ENCODE measurements at places on chromosomes 11 and 22.

- DNase-seq: no peak
Observed at GRCh38 chr11:114075344-114075610, 15.8 kb downstream of the ZBTB16 start.

- DNase-seq: no peak
Observed at GRCh38 chr11:87304412-87304811, 266.7 kb downstream of the TMEM135 start.

DNA sequence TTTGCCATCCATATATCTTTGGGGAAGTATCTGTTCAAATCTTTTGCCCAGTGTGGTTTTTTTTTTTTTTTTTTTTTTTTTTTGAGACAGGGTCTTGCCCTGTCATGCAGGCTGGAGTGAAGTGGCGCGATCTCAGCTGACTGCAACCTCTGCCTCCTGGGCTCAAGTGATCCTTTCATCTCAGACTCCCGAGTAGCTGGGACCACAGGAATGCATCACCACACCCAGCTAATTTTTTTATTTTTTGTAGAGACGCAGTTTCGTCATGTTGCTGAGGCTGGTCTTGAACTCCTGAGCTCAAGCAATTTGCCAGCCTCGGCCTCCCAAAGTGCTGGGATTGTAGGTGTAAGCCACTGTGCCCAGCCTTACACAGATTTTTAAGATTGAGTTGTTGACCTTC lies 4.8 kb upstream of the FAM118A start:
- DNase-seq: no peak

DNA sequence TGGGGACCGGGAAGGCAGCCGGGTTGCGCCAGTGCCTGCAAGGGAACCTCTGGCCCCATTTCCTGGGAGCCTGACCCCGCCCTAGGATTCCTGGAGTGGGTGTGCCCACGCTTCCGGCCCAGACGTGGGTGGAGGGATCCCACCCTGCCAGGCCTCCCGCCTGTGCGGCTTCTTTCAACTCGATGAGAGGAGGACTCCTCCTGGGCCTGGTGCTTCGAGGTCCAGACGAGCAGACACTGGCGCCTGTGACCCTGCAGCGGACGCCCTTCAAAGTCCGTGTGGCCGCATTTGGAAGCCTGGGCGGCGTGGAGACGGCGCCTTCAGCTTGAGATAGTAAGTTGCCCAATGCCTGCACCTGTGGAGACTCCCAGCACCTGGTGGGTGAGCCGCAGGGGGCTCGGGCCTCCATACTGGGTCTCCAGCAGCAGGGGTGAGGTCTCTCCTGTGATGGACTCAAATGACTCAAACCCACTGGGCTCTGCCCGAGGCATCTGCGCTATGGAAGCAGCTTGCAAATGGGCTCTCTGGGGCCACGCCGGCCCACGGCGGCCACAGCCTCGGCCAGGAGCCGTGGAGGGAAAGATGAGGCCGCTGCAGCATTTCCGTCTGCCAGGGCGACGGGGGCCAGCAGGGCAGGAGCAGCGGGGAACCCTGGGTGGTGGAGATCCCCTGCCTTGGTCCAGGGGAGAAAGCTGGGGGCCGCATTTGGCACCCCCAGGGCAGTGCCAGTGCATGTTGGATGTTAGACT lies 64.3 kb upstream of the PPARA start:
- no peak for DNase-seq

GRCh38 chr22:40976866-40977700 lies 25.9 kb downstream of the RBX1 start:
- DNase-seq: no peak

DNA sequence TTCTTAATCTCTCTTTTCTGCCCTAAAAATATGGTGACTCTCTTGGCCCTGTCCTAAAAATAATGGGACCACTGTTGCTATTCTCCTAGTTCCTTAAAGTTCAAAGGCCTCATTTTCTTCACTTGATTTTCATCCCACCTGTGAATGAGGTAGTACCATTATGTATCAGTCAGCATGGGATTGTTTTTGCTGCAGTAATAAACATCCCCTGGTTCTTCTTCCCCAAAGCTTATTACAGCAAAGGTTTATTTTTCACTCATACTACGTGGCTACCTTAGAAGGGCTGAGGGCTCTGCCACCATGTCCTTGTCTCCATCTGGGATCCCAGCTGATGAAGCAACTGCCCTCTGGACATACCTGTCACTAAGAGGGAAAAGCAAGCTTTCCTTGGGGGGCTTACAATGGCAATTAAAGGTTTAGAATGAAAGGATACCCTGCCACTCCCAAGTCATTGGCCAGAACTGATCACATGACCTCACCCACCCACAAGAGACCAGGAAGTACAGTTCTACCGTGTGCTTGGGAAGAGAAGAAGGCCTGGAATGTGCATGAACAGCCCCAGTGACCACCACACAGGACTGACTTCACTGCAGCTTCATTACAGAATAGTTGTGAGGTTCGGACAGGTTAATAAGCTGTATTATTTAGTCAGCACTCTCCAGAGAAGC lies 7.8 kb downstream of the TTC38 start:
- no peak for DNase-seq

DNA sequence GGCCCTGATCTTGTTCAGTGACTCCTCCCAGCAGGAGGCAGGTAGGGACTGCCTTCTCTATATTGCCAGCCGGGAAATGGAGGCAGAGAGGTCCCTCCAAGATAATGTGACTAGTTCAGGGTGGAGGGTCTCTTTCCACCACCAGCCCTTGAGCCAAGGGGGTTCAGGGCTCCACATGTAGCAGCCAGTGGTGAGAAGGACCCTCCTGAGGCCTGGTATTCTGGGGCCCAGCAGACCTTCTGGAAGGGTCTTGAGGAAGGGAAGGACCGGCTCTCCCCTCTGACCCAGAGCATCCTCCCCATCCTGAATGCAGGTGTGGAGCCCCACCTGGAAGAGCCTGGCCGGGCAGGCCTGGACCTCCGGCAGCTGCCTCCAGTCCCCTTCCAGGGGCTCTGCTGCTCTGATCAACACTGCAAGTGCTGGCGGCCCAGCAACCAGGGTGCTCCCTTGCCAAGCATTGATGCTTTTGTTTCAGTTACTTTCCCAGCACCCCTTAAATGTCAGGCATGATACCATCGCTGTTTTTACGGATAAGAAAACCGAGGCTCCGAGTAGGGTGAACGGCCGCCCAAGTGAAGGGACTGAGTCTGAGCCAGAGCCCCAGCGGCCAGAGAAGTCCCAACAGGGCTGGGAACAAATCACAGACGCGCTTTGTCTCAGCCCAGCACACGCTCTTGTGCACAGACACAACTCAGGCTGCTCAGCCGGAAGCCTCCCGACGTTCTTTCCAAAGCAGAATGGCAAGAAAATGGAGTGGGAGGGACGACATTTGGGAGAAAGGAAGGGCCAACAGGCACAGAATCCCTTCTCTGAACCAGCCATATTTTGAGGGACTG lies 38.8 kb downstream of the DKK3 start:
- DNase-seq: no peak

DNA sequence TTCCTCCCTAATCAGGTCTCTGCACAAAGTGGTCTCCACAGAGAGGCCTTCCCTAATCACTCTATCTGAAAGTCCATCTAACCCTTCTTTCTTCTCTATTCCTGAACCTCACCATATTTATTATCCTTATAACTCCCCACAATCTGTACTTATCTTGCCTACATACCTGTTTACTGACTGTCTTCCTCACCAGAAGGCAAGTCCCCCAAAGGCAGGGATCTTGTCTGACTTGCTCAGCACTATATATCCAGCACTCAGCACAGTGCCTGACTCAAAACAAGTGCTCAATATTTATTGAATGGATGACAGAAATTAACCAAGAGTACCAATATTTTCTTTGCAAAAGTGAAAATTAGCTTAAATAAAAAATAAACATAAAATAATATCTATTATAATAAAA lies 5.5 kb downstream of the DCUN1D5 start:
- DNase-seq: no peak

GRCh38 chr11:46049325-46049897 lies 71.8 kb downstream of the PHF21A start:
- no peak for DNase-seq

DNA sequence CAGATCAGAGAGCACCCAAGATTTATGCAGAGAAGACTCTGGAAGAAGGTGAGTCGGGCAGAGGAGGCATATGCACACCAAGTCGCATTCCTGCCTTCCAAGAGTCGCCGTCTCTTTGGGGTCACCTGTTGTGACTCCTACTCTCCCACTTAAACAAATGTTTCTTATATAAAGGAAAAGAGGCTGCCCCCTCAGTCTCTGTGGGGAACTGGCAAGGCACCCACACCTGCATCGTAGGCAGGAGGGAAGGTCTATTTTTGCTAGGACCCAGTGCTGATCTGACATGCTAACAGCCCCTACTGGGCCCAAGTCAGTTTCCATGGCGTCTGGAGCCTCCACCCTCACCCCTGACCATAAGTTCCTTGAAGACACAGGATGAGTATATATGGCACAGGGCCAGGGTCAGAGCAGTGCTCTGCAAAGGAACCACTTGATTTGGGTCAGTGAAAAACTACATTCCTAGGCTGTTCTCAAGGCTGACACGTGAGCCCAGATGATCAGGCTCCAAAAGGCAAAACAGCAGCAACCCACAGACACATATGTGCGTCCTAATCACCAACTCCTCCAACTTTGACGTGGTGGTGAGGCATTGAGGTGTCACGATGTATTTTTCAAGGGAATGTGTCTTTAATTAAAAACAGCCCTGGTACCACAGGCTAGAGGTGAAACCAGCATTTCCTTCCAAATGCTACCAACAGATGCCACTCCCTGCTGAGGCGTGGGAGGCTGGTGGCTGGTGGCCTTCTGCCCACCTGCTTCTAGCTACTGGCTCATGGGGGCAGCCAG lies 55.6 kb upstream of the CSNK2A3 start:
- peak; percentile 54 for DNase-seq

- no peak for DNase-seq
Observed at GRCh38 chr22:31107894-31108218, 488 bp upstream of the SELENOM start.

- DNase-seq: no peak
Observed at GRCh38 chr22:28977060-28977459, 84.6 kb downstream of the C22orf31 start.

GRCh38 chr22:42273855-42274451 lies 3.5 kb upstream of the TCF20 start:
- no peak for DNase-seq

GRCh38 chr22:30668386-30668710 lies 673 bp upstream of the DUSP18 start:
- DNase-seq: no peak

GRCh38 chr22:25690798-25691197 lies 51.2 kb upstream of the MYO18B start:
- no peak for DNase-seq

DNA sequence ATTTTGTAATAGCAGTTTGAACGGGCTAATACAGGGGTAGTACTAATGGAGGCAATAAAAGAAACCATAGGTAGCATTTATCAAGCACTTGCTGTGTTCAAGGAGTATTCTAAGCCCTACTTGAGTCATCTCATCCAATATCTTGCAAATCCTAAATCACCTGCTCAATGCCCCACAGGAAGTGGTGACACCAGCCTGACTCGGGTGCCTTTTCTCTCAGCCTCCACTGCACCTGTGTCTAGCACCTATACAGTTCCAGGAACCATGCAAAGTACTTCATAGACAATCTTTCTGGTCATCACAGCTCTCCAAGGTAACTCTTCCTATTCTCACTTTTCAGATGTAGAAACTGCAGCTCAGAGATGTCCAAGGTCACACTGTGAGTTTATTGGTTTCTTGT lies 98.0 kb downstream of the PRR5L start:
- no peak for DNase-seq

- DNase-seq: no peak
Observed at GRCh38 chr11:58509748-58510147, 1.8 kb upstream of the OR5B21 start.

- DNase-seq: no peak
Observed at GRCh38 chr22:38569181-38569971, 607 bp downstream of the DMC1 start.

DNA sequence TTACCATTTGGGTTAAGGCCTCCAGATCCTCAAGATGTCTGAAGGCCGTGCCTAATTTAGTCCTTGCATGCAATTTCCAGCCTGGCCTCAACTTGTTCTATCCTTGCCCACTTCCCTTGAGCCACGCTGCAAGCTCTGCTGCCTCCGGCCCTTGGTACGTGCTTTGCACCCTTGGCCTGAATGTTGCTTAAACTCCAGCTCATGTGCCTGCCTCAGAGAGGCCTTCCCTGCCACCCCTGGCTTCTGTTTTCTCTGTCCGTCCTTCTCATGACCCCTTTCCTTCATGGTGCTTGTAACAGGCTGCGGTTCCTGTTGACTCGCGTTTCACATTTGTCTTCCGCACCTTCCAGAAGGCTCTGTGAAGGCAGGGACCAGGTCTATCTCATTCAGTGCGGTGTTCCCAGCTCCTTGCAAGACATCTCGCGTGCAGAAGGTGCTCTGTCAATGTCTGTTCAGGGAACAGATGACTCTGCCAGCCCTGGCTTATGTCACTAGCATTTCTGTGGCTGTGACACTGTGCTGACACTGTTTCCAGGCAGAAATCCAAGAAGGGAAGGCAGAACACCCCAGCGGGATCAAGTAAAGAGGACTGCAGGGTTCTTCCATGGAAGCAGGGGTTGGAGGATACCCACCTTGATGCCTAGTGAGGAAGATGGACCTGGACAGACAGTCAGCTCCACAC lies 61.8 kb downstream of the FBLN1 start:
- no peak for DNase-seq

- no peak for DNase-seq
Observed at GRCh38 chr11:87851234-87851633, 324.0 kb downstream of the RAB38 start.

DNA sequence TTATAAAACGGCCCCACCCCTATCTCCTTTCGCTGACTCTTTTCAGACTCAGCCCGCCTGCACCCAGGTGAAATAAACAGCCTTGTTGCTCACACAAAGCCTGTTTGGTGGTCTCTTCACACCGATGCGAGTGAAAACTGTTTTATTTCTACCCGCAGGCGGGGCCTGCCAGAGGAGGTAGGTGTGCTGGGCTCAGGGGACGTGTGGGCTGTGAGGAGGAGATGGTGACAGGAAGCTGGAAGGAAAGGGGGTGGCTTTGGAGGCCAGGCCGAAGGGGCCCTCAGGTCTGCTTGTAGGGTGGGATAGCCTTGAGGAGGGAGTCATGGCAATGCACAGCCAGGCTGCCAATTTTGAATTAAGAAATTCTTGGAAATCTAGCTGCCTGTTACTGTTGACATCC lies 21.3 kb upstream of the KRTAP5-7 start:
- DNase-seq: no peak

GRCh38 chr22:38973289-38974169 lies 8.6 kb upstream of the APOBEC3B start:
- DNase-seq: no peak

- DNase-seq: no peak
Observed at GRCh38 chr11:14499178-14499559, 442 bp downstream of the COPB1 start.

GRCh38 chr22:24066865-24067264 lies 55.8 kb downstream of the CABIN1 start:
- DNase-seq: no peak

- no peak for DNase-seq
Observed at GRCh38 chr11:10247011-10247410, 47.0 kb downstream of the SBF2 start.

- no peak for DNase-seq
Observed at GRCh38 chr22:40679249-40679963, at the start of gene MCHR1. Gene MCHR1 (plus strand): TSS chr22:40679484. CDS start chr22:40679653, 169 bp downstream.

GRCh38 chr11:1810761-1811160 lies 24.0 kb upstream of the SYT8 start:
- no peak for DNase-seq

GRCh38 chr11:57493507-57494503 lies 21.7 kb downstream of the SLC43A1 start:
- DNase-seq: no peak

- no peak for DNase-seq
Observed at GRCh38 chr11:62917906-62918502, 3.2 kb downstream of the CHRM1 start.
